ENCODE measurements at places on chromosomes 1 and 21.

- DNase-seq: peak; percentile 42
These were observed 176.4 kb downstream of the ETS2 start for GRCh38 chr21:38982096-38982495.

DNA sequence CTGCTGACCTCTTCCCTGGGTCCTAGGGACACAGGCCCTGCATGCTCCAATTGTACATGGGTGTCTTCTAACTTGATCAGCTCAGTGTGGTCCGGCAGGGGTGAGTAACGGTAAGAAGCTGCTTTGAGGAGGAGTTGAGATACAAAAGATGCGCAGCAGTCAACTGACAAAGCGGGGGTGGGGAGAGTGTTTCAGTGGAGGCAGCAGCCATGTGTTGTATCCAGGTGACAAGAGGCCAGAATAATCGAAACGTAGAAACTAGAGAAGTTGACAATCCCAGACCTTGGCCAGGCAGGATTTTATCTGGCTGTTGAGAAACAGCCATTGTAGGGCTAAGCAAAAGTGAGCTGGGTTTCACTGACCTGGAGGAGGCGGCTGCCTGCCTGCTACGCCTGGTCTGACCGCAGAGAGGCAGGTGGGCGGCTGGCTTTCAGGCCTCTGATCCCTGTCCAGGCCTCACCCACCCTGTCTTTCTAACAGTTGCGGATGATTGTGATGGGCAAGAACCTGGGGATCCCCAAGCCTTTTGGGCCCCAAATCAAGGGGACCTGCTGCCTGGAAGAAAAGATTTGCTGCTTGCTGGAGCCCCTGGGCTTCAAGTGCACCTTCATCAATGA, 28.8 kb downstream of the PADI6 start:
- no peak for DNase-seq

- no peak for DNase-seq
These were observed 503 bp upstream of the PIGM start for GRCh38 chr1:160032165-160032820.

GRCh38 chr1:181430015-181430885, 53.1 kb upstream of the CACNA1E start:
- no peak for DNase-seq

DNA sequence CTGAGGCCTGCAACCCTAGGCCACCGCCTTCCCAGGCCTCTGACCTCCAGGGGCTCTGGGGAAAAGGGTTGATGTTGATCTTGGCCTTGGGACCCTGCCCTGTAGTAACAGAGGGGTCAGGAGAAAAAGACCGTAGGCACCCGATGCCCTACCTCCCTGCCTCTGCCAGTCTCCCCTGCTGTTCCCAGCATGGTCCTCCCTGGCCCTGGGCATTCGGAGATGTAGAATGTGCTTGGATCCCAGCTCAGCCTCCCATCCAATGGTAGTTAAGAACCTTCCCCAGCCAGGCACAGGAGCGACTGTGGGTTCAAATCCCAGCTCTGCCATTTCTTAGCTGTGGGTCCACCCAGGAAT, 72.0 kb upstream of the TARDBP start:
- DNase-seq: no peak

GRCh38 chr1:107643766-107644165, 321.2 kb downstream of the VAV3 start:
- DNase-seq: no peak
